Activated CD8-positive, alpha-beta memory T cell treated with anti-CD3 and anti-CD28 coated beads, Interleukin-2, amount 10 ng/mL, durations not matched to agents 7 days and 5 days (primary cell): ENCODE measurements at places on chromosomes 12 and 14.

- peak; percentile 77 for DNase-seq
Observed at GRCh38 chr12:93098077-93098476, 169.0 kb upstream of the EEA1 start.

DNA sequence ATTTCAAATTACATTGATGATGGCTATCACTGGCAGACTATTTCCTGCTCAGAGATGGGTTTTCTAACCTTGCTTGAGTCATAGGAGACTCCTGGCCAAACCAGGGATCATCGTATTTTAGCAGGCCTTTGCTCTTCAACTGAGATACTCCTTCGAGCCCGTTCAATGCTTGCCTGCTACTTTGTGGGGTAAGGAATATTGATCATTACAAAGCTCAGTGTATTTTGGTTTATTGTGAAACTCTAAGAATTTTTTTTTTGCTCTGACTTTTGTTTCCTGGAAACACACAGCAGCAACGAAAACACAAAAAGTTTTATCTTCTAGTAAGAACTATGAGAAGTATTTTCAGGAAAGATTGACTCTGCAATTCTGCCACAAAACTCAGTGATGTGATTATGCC is 4.1 kb downstream of the GPRC5D start:
- DNase-seq = no peak

DNA sequence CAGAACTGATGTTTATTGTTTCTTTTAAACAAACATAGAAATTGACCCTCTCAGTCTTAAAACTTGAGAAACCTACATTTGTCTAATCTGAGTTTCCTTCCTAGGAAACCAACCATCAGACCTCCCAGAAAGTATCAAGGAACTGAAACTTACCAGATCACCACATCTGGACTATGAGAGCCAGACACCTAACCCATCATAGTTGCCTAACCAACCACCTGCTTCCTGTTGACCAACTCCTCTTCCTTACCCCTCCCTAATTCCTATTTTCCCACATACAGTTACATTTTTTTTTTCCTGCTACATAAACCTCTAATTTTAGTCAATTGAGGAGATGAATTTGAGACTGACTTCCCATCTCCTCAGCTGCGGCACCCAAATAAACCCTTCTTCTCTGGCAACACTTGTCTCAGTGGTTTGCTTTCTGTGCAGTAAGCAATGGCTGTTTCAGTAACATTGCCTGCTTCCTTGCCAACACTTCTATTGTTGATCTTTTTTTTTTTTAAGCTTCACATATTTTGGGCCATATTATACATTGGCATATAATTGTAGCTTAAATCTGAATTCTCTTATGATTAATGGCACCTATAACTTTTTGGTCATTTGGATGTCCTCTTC is 34.3 kb downstream of the KLRD1 start:
- no peak for DNase-seq

DNA sequence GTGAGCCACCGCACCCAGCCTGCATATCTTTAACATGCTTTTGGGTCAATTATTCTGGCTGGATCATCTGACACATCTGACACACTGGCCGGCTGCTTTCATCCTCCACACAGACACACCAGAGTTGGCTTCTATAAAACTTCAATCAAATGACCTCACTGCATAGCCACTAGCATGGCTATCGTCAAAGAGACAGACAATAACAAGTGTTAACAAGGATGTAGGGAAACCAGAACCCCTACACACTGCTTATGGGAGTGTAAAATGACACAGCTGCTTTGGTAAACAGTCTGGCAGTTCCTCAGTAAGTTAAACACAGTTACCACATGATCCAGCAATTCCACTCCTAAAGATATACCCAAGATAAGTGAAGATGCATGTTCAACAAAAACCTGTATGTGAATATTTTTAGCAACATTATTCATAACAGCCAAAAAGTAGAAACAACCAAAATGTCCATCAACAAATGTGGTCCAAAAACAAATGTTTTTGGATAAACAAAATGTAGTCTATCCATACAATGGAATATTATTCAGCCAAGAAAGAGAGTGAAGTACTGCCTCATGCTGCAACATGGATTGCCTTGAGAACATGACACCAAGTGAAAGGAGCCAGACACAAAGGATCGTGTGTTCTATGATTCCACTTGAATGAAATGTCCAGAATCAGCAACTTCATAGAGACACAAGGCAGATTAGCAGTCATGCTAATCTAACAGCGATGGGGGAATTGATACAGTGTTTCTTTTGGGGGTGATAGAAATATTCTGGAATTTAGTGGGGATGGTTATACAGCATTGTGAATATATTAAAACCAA is 10.1 kb downstream of the KDM2B start:
- no peak for DNase-seq

DNA sequence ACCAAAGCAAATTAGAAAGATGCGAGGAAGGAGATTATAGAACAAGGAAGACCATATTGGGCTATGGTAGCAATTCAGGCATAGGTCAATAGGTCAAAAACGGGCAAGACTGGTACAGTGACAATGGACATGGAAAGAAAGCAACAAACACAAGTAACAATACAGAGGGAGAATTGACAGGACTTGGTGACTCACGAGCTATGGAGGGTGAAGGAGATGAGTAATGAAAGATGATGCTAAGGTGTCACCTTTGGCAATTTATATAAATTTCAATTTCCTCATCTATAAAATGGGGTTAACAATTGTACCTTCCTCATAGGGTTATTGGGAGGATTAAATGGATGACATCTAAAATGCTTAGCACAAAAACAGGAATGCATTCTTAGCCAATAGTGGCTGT is 15.1 kb upstream of the DUSP16 start:
- no peak for DNase-seq
